ENCODE measurements at places on chromosomes 2 and 18.

DNA sequence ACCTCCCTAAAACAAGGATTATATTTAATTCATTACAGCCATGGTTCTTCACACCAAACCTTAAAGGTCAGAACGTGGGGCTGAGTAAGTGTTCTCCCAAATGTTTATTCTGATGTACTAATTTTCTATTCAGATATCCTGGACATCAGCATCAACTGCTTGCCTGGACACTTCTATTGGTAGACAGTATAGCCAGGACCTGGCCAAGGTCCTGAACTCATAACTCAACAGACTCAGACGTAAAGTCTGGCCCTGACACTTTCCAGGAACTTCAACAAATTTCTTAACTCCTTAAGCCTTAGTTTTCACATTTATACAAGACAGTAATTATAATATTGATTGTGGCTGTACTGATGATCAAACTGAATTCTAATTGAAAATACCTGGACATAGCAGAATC is 89.1 kb downstream of the AKAIN1 start:
- peak; percentile 33 for DNase-seq

DNA sequence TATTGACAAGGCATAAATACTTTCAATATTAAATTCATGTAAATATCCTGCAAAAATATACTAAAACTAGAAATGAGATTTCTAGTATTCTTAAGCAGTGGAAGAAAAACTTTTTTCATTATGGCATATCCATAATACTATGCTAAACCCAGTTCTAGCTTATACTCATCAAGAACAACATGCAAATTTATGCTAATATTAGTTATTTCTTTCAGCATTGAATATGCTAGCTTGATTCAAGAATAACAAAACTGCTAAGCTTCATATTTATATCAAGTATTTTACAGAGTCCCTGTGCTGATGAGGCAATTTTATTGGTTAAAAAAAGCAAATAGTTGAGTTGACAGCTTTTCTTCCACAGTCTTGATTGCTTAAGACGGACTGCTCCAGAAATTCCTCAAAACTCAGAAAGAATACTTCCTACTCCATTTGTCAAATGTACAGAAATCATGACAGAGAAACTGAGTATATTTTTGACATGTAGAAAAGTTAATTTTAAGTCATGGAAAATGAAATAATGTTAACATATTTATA is 105.0 kb downstream of the PIGN start:
- no peak for DNase-seq

- DNase-seq: no peak
Observed at GRCh38 chr2:6846967-6847681, 18.6 kb downstream of the CMPK2 start.

- no peak for DNase-seq
Observed at GRCh38 chr18:10681581-10682367, 155.9 kb downstream of the NAPG start.

DNA sequence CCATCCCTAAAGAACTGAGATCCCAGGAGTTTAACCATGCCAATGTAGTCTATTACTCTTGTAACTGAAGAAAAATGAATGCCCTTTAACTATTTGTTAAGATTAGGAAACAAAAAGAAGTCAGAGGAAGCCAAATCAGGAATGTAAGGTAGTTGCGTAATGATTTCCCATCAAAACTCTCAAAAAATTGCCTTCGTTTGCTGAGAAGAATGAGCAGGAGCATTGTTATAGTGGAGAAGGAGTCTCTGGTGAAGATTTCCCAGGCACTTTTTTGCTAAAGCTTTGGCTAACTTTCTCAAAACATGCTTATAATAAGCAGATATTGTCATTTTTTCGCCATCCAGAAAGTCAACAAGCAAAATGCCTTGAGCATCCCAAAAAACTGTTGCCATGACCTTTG is 224.0 kb upstream of the SIX2 start:
- no peak for DNase-seq

- no peak for DNase-seq
Observed at GRCh38 chr2:101231937-101232730, 20.6 kb upstream of the CNOT11 start.

GRCh38 chr2:161273038-161273760 is 35.0 kb upstream of the PSMD14 start:
- peak; percentile 83 for DNase-seq

- DNase-seq: no peak
Observed at GRCh38 chr2:53632714-53633113, 134.9 kb upstream of the CHAC2 start.

DNA sequence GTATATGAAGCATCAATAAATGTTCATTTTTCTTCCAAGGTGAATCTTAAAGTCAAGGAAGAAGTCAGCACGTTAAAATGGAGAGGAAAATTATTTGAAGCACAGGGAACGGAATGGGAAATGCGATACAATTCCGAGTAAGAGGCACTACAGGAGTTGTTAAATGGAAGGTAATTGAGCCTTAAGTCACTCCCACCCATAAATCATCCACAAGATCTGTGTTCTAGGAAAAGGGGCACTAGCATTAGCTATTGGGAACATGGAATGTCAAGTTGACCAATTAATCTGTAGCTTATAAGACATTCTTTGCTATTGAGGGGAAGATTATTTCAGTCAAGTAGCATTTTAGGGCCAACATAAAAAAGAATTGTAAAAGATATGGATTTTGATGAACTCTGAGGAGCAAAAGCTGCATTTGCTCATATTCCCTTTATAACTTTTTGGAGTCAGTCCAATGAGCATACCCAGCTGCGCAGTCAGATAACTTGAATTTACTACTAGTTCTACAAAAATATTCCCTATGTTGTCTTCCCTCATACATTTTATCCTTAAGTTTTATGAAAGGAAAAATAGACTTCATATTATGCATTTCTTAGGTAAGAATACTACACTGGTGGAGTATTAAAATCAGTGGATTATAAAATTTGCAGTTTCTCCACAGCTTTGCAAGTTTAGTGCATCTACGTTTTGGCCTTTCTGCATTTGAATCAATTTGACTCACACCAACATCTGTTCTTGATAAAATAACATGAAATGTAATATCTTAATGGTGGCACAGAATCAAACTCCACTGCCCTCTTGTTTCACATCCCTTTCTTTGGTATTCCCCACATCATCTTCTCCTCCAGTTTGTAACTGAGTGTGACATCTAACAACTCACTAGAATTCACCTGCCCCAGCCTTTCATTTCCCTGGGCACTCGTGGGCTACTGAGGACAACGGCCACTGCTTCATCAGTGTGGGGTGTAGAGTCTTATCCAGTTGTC is 95.6 kb downstream of the SP3 start:
- no peak for DNase-seq

DNA sequence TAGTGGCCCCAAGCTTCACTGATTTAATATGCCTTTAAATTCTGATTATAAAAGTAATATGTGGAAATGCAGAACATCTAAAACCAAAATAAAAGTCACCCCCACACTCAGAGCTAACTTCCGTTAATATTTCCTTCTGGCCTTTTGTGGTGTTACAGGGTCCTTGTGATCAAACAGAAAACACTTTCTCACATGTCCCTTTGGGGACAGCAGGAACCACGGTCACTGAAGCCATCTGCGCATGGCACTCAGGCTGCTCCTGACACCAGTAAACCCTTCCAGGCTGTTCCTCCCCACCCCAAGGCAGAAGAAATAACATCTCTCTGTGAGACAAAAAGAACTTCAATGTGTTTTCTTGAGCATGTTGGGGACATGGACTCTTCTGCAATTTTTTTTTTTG is 25.1 kb upstream of the GPR17 start:
- no peak for DNase-seq

- DNase-seq: no peak
Observed at GRCh38 chr18:33010149-33010548, 237.3 kb upstream of the KLHL14 start.

GRCh38 chr2:47005687-47006086 is 90.1 kb upstream of the MCFD2 start:
- DNase-seq: no peak

DNA sequence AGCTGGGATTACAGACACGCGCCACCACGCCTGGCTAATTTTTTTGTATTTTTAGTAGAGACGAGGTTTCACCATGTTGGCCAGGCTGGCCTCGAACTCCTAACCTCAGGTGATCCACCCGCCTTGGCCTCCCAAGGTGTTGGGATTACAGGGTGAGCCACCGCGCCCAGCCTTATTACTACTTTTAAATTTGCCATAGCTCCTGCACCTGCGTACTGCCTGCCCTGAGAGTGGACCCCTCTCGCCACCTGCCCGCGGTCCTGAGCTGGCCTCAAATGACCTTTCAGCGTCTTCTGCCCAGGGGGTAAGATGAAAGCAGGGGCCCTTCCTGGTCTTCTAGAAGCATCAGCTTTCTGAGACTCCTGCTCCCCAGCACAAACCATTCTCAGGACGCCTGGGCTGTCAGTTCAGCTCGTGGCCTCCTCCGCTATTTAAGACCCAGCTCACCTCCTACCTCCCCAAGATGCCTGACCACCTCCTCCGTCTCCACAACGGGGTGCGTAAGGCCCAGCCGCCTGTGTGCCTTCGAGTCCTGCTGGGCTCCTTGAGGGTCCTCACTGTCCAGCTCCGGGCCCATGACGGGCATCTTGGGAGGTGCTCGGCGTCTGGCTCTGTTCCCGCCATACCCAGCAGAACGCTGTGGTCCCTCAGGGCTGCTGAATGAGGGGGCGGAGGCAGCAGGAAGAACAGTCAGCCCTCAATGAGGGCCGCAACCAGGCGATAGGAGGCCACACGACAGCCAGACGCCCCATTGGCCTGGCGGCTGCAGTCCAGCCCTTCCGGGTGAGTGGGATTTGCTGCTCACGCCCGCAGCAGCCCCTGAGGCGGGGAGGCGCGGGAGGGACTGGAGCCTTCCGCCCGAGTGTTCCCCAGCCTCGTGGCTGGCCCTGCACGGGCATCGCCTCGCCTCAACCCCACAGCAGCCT is 266.6 kb downstream of the TFCP2L1 start:
- DNase-seq: peak; percentile 66

DNA sequence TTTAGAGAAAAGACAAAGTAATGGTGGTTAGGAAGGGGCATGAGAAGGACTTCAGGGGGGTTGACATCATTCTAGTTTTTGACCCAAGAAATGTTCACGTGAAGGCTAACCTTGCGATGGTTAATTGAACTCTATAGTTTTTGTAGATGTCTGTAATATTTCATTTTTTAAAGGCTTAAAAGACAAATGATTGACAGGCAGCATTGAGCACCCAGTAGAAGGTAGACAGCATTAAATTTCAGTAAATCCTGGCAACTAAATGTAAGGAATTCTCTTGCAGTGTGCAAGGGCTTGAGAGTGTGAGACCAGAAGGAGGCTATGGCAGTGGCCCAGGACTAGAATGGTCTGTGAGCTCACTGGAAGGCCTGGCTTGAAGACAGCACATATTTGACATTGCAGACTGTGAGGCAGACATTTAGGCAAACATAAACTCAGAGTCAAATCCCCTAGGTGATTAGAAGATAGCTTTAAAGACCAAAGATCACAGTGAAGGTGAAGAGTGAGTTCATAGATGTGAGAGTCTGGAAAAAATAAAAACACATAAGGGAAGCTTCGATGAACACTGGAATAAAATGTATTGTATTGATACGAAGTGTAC is 100.1 kb upstream of the MAP4K4 start:
- no peak for DNase-seq

DNA sequence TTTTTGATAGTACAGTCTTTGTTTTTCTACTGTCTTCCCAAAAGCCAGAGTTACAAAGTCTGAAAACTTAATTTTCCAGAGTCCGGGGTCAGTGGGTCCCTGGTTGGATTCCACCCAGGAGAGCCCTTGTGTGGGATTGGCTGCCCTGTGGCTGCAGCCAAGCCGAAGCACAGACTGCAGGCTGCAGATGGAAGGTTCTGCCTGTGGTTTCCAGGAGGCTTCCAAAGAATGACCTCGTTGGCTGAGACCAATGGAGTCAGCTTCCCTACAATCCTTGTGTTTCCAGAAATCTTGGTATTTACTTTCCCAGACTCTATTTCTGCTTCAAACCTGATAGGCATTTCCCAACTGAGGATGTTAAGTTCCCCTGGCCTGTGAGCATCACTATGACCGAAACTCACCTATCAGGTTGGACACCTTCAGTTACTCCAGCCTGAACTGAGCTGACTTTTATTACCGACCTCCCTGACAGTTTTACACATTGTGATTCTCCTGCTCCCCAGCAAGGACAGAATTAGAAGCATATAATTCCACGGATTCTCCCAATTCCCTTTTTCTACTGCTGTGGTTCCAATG is 117.5 kb upstream of the CCDC68 start:
- DNase-seq: no peak

GRCh38 chr2:57434972-57435371 is 611.6 kb upstream of the VRK2 start:
- DNase-seq: no peak

DNA sequence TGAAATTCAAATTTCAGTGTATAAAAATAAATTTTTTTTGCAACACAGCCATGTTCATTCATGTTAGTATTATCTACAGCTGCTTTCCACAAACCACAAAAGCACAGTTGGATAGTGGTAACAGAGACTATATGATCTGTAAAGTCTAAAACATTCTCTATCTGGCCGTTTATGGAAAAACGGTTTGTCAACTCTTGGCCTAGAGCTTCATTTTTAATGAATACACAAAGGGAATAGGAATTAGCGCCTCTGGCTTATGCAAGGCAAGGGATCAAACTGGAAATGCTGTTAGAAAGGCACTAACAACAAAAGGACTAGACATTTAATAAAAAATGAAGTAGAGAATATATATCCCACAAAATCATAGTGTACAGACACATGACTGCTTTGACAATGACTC is 211.9 kb downstream of the EXOC6B start:
- DNase-seq: no peak
